ENCODE measurements at places on chromosomes 2 and 18. TPM values are rescaled to one million over a fixed set of nuclear protein-coding genes. Genes with fewer than 3 reads are reported as not detected.

The GYPC gene
- 82.4 TPM for total RNA-seq

The IL36G gene
- not detected for total RNA-seq

The VWC2L gene
- total RNA-seq, result under 0.01 TPM

The FAM124B gene
- total RNA-seq, result 0.22 TPM

The HOXD4 gene
- 0.22 TPM for total RNA-seq

The ALPG gene
- total RNA-seq, result not detected

The MEMO1 gene
- 32.7 TPM for total RNA-seq

The EHBP1 gene
- total RNA-seq, result 83.9 TPM

The IL1RN gene
- total RNA-seq, result not detected

The FAM228A gene
- under 0.01 TPM for total RNA-seq

The CCDC150 gene
- total RNA-seq, result 6.4 TPM

The GALNT13 gene
- 0.87 TPM for total RNA-seq

The EVX2 gene
- total RNA-seq, result 0.11 TPM

The GKN2 gene
- not detected for total RNA-seq

The LINC00305 gene
- not detected for total RNA-seq

The NETO1 gene
- not detected for total RNA-seq

The CERKL gene
- under 0.01 TPM for total RNA-seq

The VIT gene
- total RNA-seq, result 0.37 TPM

The GAL3ST2 gene
- 0.44 TPM for total RNA-seq

The RETSAT gene
- 72.9 TPM for total RNA-seq

The CHRNG gene
- total RNA-seq, result not detected

The FBLN7 gene
- total RNA-seq, result 2.4 TPM

The MYOM1 gene
- total RNA-seq, result 0.22 TPM

The RND3 gene
- 1,131 TPM for total RNA-seq

The EMILIN1 gene
- 328 TPM for total RNA-seq

The SERPINE2 gene
- 306 TPM for total RNA-seq

The CPO gene
- 0.12 TPM for total RNA-seq

The ST8SIA3 gene
- total RNA-seq, result not detected

Data from uterine smooth muscle cell (primary cell).